ENCODE measurements at places on chromosomes 3 and 15.

DNA sequence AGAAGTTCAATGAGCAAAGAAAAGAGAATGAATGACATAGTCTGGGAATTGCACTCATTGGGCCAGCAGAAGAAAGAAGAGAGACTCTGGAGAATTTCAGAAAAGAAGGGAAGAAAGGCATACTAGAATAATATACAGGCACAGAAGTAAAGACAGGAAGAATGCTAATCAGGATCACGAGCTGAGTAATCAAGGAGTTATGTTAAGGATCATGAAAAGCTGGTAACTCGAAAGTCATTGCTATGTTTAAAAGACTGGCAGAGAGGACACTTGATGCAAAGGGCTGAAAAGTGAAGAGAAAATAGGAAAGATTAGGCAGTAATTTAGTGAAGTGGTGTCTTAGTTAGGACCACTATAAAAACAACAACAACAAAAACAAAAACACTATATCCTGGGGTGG lies 284.1 kb downstream of the ZBBX start:
- DNase-seq: no peak

DNA sequence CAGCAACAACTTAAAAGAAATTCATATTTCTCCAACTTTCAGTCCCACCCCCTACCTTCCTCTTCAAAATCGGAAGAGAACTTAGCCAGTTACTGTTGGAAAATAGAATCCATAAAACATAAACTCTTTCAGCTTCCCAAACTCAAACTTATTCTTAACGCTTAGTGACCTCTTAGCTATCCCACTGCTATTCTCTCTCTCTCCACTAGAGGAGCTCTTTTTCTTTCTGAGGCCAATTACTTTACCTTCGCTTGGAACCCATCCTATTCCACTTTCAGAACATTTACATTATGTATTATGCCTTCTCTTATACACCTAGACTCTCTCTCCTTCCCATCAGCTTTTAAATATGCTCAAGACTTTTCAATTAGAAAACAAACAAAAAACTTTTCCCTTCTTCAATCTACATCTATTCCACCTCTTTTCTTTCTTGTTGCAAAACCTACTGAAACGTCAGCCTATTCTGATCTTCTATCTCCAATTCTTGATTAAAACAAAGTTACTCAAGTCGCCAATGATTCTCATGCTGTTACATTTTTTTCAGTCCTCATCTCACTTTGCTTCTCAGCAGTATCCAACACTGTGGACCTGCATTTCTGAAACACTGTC lies 13.4 kb upstream of the GHSR start:
- DNase-seq: no peak

DNA sequence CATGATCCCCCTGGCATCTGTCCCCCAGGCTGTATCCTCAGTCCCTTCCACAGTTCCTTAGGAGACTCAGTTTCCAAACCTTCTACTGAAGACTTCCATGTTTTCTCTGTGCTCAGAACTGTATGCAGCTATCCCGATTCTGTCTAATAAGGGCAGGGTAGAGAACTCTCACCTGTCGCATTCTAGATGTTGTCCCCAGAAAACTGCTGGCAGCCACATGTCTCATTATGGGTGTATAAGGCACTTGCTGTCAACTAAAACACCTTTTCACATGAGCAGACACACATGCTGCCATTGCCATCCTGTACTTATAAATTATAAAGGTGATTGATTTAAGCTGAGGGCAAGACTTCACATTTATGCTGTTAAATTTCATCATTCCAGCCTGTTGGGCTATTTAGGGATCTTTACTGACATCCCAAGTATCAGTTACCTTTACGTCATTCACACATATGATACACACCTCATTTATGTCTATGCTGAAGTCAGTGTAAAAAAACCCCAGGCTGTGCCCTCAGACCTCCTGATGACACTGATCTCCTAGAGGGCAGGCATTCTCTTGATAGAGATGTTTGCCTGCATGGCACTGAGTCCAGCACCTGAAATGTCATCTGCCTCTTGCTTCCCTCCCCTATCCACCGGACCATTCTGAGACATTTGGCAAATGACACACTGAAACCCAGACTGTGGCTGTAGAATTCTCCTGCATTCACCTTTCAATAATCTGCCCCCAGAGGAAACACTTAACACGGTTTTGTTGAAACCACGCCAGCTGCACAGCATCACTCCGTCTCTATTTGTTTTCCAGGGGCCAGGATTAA lies 35.8 kb downstream of the BTD start:
- DNase-seq: no peak

DNA sequence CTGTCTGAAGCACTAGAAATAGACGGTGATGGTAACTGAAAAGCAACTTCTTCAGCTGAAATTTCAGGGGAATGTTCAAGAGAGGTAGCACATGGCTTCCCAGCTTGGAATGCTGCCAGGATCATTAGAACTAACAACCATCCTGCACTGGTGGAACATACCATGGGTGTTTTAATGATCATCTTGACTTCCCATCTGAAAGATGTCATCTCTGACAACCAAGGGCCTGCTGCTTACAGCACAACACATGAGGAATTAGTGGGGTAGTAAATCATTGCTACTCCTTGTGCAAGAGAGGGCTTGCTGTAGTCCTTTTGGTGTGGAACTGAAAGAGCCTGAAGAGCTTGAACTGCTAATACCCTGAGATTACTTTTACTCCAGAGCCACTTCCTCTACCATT lies 853.7 kb downstream of the MCTP2 start:
- no peak for DNase-seq

GRCh38 chr15:23035964-23036566 lies 3.3 kb downstream of the TUBGCP5 start:
- no peak for DNase-seq
